Activated CD4-positive, alpha-beta T cell treated with anti-CD3 and anti-CD28 coated beads for 36 hours (primary cell): ENCODE measurements at places on chromosomes 6 and 20. TPM values are rescaled to one million over a fixed set of nuclear protein-coding genes. Genes with fewer than 3 reads are reported as not detected.

The FAM209B gene
- total RNA-seq = not detected

The ARMC12 gene
- 3.0 TPM for total RNA-seq

DNA sequence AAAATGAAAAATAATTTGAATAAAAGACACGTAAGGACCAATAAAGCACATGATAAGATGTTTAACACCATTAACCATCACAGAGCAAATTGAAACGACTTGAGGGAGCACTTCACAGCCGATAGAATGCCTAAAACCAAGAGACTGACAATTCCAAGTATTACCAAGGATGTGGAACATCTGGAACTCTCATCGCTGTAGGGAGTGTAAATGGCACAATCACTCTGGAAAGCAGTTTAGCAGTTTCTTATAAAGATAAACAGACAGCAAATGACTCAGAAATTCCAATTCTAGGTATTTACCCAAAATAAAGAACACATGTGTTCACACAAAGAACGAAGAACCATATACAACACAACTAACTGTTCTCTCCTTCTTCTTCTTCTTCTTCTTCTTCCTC lies 8.5 kb upstream of the UBD start:
- no peak for DNase-seq

The CD40 gene
- total RNA-seq = 4.0 TPM

The NKX2-4 gene
- total RNA-seq = not detected

DNA sequence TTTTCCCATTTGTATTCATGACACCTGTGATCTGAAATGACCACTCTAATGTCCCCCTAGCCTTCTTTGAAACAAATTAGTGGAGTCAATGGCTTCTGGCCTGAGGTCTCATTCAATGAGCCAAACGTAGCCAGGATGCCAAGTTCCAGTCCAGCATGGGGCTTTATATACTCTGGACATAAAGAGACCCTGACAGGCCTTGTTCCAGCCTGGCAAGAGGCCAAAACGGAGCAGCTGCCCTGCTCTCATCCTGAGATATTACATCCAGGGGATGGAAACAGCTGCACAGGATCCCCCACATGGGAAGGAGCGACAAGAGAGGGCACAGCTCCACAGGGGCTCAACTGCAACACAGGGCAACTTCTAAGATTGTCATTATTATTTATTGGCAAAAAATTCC lies 437.8 kb downstream of the CDH26 start:
- no peak for DNase-seq

The KHDC1L gene
- total RNA-seq = not detected

DNA sequence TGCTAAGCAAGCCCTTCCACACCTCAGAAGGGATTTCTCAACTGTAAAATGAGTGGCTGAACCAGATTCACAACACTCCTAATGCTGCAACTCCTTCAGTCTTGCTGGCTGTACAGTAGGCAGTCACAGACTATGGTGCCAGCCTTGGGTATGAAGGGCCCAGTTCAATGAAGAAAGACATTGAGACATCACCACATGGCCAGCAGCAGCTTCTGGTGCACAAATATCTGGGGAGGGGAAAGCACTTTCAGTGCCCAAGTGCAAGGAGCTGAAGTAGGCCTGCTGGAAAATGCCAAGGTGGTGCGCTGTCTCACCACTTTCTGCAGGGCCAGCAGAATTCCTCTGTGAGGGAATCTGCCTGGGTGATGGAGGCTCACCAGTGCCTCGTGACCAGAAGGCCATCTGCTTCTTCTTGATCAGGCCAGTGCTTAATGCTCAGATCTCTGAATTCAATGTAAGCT lies 1.8 kb downstream of the PLA2G7 start:
- no peak for DNase-seq

GRCh38 chr20:44596876-44597275 lies 14.5 kb downstream of the PKIG start:
- DNase-seq = no peak

The LPA gene
- total RNA-seq = not detected
